HFF-Myc (cell line): ENCODE measurements at places on chromosomes 2 and 18.

DNA sequence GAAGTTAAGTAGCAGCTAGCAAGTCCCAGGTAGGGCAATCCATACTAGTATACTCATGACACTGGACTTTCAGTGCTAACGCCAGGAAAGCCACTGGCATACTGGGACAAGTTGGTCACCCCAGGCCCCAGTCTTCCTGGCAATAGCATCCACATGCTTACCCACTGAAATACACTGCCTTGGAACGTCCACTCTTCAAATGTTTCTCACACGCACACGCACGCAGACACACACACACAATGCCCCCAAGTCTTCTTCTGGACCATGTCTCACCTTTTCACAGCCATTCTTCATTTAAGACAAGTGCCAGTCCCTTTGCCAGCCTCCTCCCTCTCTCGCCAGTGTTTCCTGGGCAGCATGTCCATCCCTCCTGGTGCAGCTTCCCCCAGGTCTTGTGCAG lies 8.7 kb upstream of the TEX261 start:
- no peak for DNase-seq

- no peak for DNase-seq
These were observed 143.3 kb upstream of the ZEB2 start for GRCh38 chr2:144663207-144663606.

GRCh38 chr2:69013840-69014821 lies 1.2 kb downstream of the ANTXR1 start:
- DNase-seq = no peak

- DNase-seq = peak; percentile 41
These were observed 57.5 kb downstream of the AP1S3 start for GRCh38 chr2:223779877-223780276.

DNA sequence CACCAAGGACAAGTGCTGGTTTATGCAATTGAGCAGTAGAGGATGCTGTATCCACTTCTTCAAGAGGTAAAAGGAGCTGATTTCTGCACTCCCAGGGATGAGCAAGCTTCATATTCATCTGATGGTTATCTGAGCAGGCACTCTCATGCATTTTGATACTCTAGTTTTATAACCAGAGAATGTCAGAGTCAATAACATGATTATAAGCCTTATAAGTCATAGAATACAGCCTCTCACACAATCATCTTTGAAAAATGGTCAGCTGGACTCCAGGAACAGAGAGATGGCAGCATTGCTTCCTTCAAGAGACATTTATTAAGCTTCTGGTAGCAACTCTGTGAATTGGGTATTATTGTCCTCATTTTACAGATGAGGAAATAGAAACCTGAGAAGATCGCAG lies 167.1 kb downstream of the SLC8A1 start:
- DNase-seq = no peak

GRCh38 chr2:120831086-120831485 lies 95.4 kb downstream of the GLI2 start:
- DNase-seq = no peak

DNA sequence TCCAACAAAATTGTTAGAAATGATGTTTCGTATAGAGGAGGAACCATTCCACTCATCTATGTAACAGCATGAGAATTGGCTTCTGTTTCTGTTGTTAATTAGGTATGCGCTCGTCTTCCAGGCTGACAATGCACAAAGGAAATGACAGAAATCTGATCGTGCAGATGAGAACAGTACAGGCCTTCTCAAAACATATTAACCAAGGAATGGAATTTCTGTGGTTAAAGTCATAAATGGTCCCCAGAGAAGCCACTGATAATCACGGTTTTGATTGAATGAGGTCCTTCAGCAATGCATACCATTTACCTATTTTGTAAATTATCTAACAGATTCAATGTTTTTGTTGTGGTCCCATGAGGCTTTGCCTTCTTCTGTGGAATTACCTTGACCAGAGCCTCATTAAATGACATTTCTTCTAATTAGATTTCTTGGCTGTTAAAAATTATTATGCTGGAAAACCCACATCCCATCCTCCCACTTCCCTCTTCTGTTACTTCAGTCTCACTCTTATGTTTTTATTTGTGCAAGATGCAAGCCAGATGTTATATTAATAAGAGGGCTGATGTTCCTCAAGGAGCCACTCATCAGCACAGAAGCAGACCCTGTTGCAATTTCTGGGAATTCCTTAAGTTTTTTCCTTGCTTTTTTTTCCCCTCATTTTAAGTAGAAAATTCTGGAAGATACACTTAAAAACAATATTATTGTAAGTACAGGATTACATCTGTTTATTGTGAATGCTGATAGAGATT lies 395.8 kb downstream of the PID1 start:
- peak; percentile 59 for DNase-seq

GRCh38 chr2:60507211-60507965 lies 46.1 kb downstream of the BCL11A start:
- no peak for DNase-seq

DNA sequence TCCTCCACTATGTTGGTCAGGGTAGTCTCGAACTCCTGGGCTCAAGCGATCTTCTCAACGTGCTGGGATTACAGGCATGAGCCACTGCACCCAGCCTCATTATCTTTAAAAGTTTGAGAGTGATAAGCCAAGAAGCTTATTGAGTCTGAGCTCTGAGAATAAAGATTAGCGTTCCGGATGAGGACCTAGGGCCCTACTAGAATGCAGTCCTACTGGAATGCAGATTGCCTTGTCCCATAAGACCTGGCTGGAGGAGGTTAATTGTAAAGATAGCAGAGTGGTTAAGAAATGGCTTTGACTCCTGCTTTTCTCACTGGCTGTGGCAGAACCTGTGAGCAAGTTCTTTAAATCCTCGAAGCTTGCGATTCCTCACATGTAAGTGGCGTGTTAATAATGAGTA lies 4.0 kb downstream of the VWA3B start:
- DNase-seq = no peak

DNA sequence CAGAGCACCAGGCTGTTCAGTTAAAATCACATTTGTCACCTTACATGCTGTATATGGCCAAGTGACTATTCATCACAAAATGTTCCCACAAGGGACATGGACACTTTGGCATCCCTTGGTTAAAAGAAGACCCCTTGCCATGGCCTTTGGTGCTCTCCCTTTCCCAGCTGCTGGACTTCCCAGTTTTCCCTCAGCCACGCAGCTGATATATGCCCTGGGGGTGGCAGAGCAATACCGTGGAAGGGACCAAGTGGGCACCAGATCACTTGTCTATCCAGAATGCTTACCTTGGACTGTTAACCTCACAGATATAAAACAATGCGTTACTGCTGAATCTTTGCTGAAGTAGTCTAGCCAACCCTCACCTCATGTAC lies 35.3 kb downstream of the PAIP2B start:
- DNase-seq = no peak

GRCh38 chr2:111239107-111239506 lies 118.4 kb downstream of the BCL2L11 start:
- no peak for DNase-seq

DNA sequence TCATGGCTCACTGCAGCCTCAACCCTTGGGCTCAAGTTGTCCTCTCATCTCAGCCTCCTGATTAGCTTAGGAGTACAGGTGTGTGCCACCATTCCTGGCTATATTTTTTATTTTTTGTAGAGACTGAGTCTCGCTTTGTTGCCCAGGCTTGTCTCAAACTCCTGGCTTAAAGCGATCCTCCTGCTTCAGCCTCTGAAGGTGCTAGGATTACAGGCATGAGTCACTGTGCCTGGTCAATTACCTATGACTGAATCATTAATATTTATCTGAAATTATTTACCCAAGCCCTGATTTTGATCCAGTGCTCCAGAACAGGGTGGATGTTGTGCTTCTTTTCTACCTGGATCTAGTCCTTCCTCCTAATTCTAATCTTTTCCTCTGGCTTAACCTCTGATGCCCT lies 87.8 kb downstream of the MAP2 start:
- DNase-seq = no peak

DNA sequence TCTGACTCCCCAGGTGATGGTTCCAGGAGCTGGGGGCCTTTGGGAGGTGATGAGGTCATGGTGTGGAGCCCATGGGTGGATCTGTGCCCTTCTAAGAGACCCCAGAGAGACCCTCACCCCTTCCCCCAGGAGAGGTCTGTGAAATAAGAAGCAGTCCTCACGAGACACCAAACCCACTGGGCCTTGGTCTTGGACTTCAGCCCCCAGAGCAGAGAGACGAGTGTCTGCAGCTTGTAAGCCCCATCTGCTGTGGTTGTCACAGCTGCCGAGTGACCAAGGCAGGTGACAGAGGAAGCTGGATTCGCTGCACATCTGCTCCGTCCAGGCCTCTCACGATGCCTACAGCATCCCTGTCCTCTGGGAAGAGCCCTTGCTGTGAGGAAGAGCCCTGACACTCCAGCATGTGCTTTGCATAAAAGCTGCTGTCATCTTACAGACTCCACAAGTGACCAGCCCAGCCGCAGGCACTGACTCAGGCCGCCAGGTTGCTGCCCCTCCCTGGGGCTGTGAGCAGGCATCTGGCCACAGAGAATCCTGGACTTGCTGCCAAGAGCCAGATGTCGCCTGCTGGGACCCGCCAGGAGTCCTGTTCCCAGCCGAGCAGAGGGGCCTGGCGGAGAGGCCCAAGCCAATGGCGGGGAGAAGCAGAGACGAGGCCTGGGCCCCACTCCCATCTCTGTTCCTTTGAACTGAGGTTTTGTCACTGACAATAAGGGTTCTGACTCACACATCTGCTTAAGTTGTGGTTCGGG lies 150.8 kb downstream of the PXDN start:
- DNase-seq = peak; percentile 77

DNA sequence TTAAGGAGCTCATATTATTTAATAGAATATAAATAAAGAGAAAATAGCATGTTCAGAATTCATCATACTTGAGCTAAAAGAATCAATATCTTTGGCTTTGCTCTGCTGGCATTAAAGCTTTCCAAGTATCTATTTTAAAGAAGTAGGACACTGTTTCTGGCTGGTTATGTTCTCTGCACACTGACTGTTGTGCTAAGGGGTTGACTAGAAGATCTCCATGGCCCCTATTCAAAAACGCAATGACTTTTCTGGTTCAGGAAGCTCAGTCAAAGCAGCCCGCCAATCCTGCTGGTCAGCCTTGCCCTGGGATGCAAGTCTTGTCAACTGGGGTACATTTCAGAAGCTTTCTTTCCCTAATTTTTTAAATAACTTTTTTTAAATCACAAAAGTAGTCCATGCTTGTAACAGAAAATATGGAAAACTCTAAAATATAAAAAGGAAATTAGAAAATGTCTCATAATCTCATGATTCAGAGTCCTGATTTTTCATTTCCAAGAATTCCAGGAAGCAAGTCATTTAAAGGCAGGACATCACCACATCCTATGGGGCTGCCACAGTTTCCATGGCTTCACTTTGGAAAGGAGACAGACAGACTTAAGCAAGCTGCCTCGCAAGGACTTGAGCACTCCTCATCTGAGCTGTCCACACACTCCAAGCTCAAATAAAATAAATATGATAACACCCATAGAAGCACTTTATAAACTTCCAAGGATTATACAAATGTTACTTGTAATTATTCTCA lies 195.1 kb downstream of the TXNL1 start:
- DNase-seq = no peak

DNA sequence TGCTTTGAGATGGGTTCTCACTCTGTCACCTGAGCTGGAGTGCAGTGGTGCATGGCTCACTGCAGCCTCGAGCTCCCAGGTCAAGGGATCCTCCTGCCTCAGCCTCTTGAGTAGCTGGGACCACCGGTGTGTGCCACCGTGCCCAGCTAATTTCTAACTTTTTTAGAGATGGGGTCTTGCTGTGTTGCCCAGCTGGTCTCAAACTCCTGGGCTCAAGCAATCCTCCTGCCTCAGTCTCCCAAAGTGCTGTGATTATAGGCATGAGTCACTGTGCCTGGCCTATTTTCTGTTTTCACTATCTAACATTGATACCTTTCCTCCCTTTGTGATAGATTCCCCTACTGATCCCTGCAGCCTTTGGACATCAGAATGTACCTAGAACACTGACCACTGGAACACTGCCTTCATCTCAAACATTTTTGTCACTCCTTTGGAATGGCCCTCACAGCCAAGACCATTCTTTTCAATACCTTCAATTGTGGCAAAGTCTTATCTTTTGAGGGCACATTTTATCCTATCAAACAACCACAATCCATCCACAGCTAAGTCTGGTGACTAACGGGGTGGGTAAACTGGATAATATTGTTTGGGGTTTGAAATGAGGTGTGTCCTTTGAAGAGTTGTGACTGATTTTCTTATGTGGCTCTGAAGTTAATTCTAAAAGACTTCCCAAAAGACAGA lies 43.7 kb downstream of the EPAS1 start:
- DNase-seq = no peak

DNA sequence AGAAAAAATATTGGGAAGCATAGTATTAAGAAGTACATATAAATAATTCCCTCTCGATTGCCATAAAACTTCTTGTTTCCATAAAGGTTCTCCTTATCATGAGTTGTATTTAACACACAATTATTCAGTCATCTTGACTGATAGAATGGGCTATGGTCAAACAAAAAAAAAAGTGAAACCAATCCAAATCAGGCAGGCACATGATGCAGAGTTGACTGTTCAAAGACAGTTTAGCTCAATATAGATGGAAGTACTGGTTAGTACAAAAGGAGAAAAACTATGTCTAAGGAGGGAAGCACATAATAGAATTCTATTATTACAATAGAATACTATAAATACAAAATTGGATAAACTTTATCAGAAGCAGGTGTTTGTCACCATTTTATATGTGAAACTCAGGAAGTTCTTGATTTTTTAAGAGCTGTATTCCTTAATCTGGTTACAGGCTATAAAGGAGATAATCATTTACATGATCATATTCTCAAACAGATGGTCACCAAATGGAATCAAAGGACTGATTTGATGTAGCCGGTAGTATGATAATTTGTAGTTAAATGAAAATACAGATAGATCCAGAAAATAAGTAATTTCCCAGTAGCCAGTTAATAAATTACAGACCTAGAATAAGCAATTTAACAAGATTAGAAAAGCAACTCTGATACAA lies 18.2 kb upstream of the CALCRL start:
- no peak for DNase-seq

DNA sequence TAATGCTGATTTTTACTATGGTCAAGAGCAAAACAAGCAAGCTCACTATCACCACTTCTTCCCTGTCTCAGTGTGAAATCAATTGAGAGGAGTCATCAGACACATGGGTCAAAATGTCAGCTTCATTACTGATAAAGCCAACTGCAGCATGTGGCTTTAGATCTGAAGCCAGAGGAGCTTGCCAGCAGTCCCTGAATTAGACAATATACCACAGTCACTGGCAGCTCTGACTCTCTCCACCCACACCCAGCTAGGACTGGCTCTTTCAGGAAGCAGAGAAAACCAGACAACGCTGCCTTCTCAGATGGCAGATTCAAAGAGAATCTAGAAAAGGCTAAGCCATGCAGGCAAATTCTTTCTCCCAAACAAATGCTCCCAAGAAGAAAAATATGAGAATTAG lies 20.0 kb upstream of the ASB18 start:
- DNase-seq = no peak

DNA sequence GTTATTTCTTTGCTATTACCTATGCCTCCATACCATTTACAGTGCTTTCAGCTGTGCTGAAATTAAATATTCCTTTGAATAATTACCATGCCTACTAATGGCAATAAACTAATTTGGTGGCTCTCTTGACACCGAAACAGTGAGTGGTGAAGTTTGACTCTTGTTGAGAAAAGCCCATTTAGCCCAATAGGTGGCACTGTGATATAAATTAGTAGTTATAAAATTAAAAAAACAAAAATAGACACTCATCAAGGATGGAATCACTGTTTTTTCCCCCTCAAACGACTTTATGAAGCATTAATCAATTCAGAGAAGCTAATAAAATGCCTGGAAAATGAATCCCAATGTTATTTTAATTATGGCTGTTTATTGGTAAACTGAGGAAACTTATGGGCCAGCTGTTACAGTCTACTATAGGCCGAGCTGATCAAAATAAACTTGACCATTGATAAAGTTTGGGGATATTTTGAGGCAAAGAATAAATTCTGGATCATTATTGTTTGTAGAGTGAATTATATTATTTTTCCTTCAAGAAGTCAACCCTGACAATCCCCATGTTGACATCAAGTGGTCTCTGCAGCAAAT lies 339.6 kb downstream of the TRIB2 start:
- DNase-seq = no peak
